ENCODE measurements at places on chromosomes 3 and 15. TPM values are rescaled to one million over a fixed set of nuclear protein-coding genes. Genes with fewer than 3 reads are reported as not detected.

Gene POLQ
- 5.7 TPM for total RNA-seq

Gene TMEM212
- not detected for total RNA-seq

Gene SMCO1
- not detected for total RNA-seq

Gene CPNE9
- total RNA-seq, result not detected

Gene LYZL4
- total RNA-seq, result not detected

Gene GOLGA8Q
- 1.8 TPM for total RNA-seq

Gene PPM1M
- 23.2 TPM for total RNA-seq

Gene THAP10
- total RNA-seq, result 0.89 TPM

Gene ITIH4
- 1.3 TPM for total RNA-seq

Gene MESP2
- 0.30 TPM for total RNA-seq

Gene SH2D7
- not detected for total RNA-seq

Gene ARIH1
- 51.3 TPM for total RNA-seq

Gene CRYGS
- 2.4 TPM for total RNA-seq

Gene HIGD2B
- total RNA-seq, result not detected

Gene COL6A5
- under 0.01 TPM for total RNA-seq

Gene KCNMB2
- not detected for total RNA-seq

Gene PPP1R14D
- not detected for total RNA-seq

Gene MRAS
- 76.3 TPM for total RNA-seq

Gene TCF12
- 38.9 TPM for total RNA-seq

Gene A4GNT
- not detected for total RNA-seq

Gene DOCK3
- under 0.01 TPM for total RNA-seq

Measured in smooth muscle cell of the umbilical artery (primary cell).